ENCODE measurements at places on chromosomes 16 and 17.

- no peak for DNase-seq
Measured at GRCh38 chr16:83098536-83098935, 471.8 kb downstream of the CDH13 start.

GRCh38 chr17:12406623-12407215 lies 259.0 kb upstream of the MYOCD start:
- no peak for DNase-seq

DNA sequence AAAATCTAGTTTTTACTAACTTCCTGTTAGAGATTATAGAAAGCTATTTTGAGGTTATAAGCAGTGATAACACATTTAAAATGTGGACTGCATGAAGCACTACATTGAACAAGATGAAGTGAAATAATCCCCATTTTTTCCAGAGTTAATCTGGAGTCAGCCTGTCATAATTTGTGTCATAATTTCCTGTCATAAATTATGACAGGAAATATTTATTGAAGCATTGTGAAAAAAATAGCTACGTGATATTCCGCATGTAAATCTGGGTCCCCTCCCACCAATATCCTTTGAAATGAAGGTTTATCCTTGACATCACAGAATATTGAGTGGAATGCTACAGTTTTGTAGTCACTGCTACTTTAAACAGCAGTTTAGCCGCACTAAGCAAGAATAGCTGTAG lies 40.1 kb downstream of the OMG start:
- DNase-seq = no peak

GRCh38 chr17:51935477-51935876 lies 223.0 kb downstream of the CA10 start:
- DNase-seq = no peak

Measured in activated CD4-positive, alpha-beta T cell treated with anti-CD3 and anti-CD28 coated beads, Interleukin-2, amount 50 U/mL, for 1 hour (primary cell).